ENCODE measurements at places on chromosomes 2 and 18.

DNA sequence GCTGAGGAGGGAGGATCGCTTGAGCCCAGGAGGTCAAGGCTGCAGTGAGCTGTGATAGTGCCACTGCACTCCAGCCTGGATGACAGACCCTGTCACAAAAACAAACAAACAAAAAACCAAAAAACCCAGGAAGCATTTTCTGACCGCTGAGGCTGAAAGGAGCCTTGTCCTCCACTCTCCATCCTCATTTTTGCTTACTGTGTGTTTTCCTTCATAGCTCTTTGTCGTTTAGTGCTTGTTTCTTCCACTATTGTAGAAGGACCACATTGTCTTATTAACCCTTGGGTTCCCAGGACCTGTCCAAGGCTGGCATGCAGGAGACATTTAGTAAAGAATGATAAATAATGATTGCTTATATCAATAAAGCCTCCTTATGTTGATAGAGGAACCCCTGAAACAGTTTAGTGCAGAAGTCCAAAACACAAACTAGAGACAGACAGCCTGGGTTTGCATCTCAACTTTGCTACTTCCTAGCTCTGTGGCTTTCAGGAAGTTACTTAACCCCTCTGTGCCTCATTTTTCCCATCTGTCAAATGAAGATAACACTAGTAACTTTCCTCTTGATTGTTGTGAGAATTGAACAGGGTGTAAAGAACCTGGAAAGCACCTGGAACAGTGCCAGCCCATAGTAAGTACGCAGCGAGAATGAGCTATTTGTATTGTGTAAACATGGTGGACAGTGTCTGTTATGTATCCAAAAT lies 126.0 kb downstream of the LPIN1 start:
- DNase-seq, result peak; percentile 10

DNA sequence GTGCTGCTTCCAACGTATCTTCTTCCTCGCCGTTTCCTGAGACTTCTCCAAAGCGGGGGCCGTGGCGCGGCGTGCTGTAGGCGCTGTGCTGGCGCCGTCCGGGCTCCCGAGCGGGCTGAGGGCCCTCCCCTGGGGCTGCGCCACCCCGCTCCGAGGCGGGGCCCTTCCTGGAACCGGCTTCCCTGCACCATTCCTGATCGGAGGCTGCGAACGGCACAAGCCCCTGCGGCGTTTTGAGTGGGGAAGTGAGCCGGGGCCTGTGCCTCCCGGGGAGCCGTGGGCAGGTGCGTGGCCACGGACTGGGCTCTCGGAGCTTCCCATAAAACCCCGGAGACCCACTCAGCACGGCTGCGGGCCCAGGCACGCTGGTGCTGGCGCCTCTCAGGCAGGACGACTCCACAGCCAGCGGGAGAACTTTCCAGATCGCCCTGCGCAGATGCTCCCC lies 74.7 kb downstream of the PSMG2 start:
- no peak for DNase-seq

- no peak for DNase-seq
These were observed 92.7 kb downstream of the WDSUB1 start for GRCh38 chr2:159193791-159194190.

DNA sequence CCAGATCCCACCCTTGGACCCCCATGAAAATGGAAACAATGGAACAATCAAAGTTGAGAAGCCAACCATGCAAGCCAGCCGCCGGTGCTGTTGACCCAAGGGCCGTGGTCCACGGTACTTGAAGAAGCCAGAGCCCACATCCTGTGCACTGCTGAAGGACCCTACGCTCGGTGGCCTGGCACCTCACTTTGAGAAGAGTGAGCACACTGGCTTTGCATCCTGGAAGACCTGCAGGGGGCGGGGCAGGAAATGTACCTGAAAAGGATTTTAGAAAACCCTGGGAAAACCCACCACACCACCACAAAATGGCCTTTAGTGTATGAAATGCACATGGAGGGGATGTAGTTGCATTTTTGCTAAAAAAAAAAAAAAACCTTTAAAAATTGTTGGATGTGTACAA lies 26.5 kb upstream of the TXNDC2 start:
- no peak for DNase-seq

- DNase-seq, result no peak
These were observed 233.0 kb downstream of the ACTR3 start for GRCh38 chr2:114122930-114123329.

- no peak for DNase-seq
These were observed 205.8 kb upstream of the SALL3 start for GRCh38 chr18:78773819-78774218.

Measured in M059J (cell line).